Esophagus (tissue), 2 donors: ENCODE measurements at places on chromosomes 6 and 20. TPM values are rescaled to one million over a fixed set of nuclear protein-coding genes. Genes with fewer than 3 reads are reported as not detected.

SLC17A1 gene
- not detected for polyA plus RNA-seq

SLC25A27 gene
- 25.0 TPM for polyA plus RNA-seq

HLA-DPA1 gene
- 7.8 TPM for polyA plus RNA-seq

FHL5 gene
- 1.3 TPM for polyA plus RNA-seq

SLPI gene
- polyA plus RNA-seq, result 1,882 TPM

SLC22A16 gene
- polyA plus RNA-seq, result not detected
